ENCODE measurements at places on chromosomes 12 and 14.

- peak; percentile 54 for DNase-seq
These were observed 116.3 kb upstream of the PRICKLE1 start for GRCh38 chr12:42705863-42706262.

- no peak for DNase-seq
These were observed 58.8 kb upstream of the FOXG1 start for GRCh38 chr14:28707814-28708213.

- DNase-seq: no peak
These were observed 663.8 kb downstream of the C12orf50 start for GRCh38 chr12:87365423-87365822.

DNA sequence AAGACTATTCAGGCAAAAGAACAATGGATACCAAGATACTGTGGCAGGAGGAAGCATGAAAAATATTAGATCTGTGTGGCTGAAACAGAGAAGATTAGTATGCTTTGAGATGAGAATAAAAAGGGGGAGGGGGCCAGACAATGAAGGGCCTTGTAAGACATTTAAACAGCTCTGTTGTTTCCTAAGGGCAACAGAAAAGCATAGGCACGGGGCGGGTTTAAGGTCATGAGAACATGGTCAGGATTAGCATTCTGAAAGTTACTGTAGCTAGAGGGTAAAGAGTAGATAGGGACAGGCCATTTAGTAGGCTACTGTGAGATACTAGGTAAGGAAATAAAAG lies 18.6 kb downstream of the INTS13 start:
- DNase-seq: no peak
